ENCODE measurements at places on chromosomes 5 and 9.

DNA sequence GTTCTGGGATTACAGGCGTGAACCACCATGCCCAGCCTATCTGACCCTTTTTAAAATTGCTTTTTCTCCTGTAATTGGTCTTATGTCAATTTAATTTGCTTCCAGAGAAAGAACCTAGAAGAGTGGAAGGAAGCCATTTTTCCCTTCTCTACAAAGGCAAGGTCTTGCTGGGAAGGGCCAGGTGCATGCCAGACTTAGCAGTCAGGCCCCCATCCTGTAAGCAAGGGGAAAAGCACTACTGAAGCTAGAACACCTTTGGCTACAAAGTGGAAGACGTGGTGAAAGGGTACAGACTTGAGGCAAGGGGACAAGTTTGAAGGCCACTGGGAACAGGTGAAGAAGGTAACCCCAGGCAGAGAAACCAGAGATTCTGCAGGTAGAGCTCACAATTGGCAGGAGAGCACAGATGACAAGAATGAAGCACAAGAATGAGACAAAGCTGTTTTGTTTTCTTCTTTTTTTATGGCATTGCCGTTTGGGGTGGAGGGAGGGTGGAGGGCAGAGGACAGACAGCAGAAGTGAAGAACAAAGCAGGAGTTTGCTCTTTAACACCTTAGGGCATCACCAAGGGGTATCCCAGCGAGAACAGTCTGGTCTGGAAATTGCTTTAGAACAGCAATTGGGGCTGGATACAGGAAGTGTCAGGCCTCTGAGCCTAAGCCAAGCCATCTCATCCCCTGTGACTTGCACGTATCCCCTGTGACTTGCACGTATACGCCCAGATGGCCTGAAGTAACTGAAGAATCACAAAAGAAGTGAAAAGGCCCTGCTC is 72.9 kb downstream of the SERINC5 start:
- DNase-seq: no peak

DNA sequence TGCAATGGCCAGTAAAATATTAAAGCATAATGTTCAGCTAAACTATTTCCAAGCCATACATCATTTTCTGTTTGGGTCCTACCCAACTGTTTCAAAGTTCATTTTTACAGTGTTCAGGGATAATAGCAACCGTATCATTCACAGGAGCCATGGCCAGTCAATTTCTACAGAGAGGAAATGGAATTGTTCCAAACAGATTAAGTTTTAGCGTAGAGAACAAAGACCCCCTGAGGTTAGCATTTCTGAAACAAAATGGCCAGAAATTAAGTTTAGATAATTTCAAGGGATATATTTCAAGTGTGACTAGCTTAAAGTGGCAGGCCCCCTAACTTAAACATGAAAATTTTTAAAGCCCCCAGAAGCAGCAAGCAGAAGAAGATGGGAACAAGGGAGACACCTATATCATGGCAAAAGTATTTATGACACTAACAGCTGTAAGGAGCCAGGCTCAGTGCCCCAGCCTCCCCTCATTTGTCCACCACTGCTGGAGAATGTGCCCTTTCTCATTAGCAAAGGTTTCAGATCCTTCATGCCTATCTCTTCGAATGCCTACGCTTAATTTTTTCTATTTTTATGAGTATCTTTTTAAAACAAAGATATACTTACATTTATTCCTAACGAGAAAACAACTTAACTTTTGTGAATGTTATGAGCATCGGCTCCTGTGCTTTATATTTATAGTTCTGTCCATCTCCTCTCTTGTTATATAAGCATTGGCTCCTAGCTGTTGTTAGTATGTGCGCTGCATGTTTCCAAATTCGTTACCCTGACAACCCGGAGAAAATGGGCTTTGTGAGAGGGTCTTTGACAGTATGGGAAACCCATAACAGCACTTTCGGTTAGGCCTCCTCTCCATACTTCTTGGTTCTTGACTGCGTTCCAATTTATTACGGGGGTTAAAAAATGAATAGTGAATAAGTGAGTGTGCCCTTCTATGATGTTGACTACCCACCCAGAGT is 116.3 kb downstream of the MED27 start:
- DNase-seq: no peak

DNA sequence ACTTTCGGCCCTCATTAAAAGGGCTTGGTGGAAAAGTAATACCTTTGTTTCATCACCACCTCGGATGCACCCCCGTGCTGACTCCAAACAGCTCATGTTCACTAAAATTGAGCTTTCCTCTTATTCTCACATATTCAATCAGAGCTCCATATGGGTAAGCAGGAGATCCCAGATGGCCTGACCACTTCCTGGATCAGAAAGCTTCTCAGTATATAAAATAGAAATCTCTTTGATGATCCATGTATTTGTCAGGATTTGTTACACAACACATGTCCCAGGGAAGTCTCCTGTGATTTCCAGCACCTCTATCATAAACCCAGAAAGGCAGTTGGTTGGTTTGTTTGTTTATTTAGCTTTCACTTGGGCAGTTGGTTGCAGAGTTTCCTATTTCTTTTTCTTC is 402.0 kb downstream of the MLLT3 start:
- DNase-seq: no peak

DNA sequence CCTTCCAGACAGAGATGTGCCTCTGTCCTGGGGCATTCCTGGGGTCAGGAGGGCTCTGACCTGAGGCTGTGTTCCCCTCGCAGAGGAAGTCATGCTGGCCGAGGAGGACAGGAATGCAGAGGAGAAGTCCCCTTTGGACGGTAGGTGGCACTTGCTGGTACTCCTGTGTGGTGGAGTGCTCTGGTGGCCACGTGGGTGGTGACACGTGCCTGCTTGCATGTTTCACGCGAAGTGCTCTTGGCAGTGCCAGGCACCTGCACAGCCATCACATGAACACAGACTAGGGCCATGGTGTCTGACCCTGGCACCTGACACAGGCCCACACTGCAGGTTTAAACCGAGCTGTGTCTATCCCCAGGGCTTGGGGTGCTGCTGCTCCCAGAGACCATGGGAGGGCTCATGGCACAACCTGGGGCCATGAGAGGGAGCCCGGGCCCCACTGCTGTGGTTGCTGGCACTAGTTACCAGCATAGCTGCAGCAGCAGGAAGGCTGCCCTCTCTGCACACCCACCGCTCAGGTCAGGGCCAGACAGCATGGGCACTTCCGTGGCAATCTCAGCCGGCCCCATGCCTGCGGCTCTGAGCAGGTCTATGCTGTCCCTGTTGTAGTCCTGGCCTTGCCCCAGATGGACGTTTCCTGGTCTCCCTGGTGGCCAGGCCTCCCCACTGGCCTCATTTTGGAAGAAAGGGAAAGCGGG is 79.3 kb downstream of the CACNA1B start:
- DNase-seq: no peak

GRCh38 chr5:180816608-180817534 is 14.3 kb upstream of the MGAT1 start:
- no peak for DNase-seq

- DNase-seq: no peak
Observed at GRCh38 chr5:72465066-72465465, 42.1 kb downstream of the ZNF366 start.

- no peak for DNase-seq
Observed at GRCh38 chr9:136829412-136829811, 12.9 kb upstream of the AJM1 start.

GRCh38 chr9:109289186-109289585 is 31.7 kb downstream of the EPB41L4B start:
- no peak for DNase-seq

- DNase-seq: no peak
Observed at GRCh38 chr9:19114680-19115270, 12.1 kb upstream of the HAUS6 start.

GRCh38 chr5:56759521-56760216 is 55.7 kb upstream of the MAP3K1 start:
- no peak for DNase-seq

DNA sequence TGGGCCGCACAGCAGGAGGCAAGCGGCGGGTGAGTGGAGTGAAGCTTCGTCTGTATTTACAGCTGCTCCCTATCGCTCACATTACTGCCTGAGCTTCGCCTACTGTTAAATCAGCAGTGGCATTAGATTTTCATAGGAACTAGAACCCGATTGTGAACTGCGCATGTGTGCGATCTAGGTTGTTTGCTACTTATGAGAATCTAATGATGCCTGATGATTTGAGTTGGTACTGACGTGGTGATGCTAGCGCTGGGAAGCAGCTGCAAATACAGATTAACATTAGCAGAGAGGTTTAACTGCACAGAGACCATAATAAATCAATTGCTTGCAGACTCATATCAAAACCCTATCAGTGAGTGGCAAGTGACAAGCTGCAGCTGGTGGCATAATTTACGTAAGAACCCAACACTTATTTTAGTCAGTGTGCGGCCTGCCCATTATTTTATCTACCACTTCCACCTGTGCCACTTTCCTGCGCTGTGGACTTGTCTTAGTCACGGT is 133.4 kb upstream of the CDH9 start:
- DNase-seq: no peak

DNA sequence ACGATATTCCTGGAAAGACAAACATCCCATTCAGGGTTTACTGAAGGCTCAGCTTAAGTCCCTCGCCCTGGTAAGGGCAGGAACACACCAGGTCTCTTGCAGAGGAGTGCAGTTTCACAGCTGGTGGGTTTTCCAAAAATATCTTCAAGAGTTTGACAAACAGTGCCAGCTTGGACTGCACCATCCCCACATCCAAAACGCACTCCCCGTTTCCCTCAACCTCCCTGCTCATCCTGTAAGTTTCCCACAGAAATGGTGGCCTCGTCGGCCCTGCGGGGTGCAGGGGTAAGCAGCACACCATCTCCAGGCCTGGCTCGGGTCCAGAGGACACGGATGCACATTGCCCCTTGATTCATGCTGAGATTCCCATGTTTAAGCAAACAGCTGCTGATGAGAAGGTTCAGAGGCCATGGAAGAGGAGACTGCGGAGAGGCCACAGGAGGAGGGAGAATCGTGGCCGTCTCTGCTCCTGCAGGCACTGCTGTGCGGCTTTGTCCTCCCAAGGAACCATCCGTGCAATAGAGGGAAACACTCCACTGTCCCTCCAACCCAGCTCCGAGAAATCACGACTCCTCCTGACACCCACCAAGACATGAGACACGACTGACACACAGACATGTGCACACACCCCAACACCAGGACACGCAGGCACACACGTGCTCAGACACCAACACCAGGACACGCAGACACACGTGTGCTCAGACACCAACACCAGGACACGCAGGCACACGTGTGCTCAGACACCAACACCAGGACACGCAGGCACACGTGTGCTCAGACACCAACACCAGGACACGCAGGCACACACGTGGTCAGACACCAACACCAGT is 24.0 kb upstream of the SLC12A7 start:
- DNase-seq: no peak

All from NCI-H1930 (cell line).